ENCODE measurements at places on chromosomes 12 and 14.

DNA sequence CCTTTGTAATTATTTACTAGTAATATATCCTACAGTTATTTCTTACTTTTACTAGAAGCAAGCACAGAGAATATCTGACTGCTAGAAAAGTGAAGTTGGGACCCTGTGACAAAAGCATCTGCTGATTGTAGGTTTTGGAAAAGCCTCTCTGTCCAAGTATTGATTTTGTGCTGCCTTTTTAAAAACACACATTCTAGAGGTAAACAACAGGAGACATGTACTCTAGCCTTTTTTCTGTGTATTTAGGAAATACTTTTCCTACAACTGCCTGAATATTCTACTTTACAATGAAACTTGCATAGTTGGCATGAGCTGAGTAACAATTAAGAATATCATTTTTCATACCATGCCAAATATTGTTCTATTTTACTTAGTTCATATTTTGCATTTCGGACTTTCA lies 1249.0 kb downstream of the SLC16A7 start:
- no peak for DNase-seq

DNA sequence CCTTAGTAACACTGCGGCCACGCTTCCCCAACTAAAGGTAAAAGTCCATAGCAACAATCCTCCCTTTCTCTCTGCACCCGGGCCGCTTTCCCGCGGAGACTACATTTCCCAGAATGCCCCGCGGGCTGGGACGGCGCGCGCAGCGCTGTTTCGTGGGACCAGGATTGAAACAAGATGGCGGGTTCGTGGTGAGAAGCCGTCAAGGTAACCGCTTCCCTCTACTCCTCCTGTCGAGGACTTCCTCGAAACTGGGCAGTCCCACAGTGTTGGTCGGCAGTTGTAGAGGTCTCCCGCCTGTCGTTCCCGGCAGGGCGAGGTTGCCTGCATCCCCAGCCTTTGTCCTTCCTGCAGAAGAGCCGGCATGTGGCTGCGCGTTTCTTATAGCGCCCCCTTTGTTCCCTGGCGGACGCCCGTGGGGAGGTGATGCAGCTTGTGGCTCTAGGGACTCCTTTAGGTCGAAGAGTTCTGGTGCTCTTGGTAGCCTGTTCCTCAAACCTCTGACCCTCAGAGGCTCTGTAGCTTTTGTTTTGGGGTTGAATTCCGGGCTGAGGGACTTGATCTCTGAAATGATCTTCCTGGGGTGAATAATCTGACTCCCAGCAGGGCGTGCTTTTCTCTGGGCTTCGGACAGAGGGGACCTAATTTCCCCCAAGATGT lies at the start of gene MRPL42:
Gene MRPL42 (plus strand): TSS at position 164 of the 657 bp plus-strand sequence. CDS start 1,772 bp downstream, outside the sequence.
- DNase-seq: peak; percentile 90

DNA sequence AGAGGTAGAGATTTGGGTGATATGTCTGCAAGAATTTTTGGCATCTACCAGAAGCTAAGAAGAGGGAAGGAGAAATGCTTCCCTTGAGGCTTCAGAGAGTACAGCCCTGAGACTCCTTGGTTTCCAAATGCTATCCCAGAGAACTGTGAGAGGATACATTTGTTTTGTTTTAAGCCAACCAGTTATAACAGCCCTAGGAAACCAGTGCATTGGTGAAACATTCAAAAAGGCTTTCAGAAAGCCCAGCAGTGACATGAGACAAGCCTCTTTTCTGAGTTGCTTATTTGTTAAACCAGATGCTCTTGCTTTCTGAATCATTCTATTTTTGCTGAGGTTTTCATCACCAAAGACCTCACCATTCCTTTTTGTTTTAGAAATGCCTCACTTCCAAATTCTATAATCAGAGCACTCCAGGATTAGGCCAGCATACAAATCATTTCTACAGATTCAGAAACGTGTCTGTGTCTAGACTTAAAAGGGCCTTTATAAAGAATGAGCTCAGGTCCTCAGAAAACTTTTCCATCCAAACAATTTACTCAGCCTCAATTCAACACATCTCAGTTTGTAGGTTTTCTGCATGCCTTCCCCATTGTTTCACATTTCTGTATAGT lies 1617.8 kb upstream of the FLRT2 start:
- no peak for DNase-seq

- no peak for DNase-seq
Measured at GRCh38 chr14:90894241-90894640, 78.0 kb upstream of the TTC7B start.

GRCh38 chr12:83083616-83084015 lies 396.9 kb downstream of the TMTC2 start:
- no peak for DNase-seq

- DNase-seq: no peak
Measured at GRCh38 chr12:77925536-77926108, 94.9 kb downstream of the NAV3 start.

DNA sequence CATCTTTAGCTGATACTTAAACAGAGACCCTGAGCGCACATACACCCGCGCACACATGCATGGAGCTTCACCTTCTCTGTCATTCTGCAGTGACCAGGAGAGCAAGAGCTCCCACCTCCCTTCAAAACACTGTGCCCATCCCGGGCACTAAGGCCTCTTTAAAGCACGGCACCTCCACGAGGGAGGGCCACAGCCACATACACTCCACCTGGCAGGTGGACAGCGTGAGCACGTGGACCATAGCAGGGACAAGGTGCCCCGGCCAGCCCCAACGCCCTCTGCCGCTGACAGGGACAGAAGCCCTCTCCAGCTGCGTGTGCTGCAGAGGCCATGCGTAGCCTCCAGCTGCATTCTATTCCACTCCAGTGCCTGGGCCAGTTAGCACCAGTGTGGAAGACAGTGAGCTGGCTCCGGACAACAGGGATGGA lies 5.4 kb downstream of the GAPDH start:
- no peak for DNase-seq

- DNase-seq: no peak
Measured at GRCh38 chr12:109521831-109522230, 44.4 kb downstream of the UBE3B start.

DNA sequence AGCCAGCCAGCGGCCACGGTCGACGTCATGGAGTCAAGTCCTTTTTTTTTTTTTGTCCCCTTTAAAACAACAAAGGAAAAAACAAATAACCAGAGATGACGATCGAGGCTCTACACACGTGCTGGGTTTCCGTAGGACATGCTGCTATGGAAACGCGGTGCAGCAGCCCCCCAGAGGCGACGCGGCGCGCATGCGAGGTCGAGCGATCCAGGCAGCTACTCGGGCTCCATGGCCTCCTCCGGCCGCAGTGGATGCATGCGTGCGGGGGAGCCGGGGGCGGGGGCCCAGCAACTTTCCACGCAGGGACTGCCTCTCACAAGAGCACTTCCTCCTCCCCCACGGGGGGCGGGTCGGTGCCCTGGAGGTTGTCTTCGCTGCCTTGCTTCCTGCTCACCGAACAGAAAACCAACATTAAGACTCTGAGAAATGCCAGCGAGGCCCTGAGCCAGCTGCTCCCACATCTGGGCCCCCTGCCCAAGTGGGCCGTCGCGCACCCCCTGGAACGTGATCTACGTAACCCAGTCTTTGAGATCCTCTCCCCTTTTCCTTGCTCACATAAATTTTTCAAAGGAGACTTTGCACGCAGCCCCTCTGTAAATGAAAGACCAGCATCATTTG lies 30.7 kb downstream of the P2RX4 start:
- DNase-seq: peak; percentile 87

- no peak for DNase-seq
Measured at GRCh38 chr12:65504417-65504816, 225.9 kb downstream of the MSRB3 start.

DNA sequence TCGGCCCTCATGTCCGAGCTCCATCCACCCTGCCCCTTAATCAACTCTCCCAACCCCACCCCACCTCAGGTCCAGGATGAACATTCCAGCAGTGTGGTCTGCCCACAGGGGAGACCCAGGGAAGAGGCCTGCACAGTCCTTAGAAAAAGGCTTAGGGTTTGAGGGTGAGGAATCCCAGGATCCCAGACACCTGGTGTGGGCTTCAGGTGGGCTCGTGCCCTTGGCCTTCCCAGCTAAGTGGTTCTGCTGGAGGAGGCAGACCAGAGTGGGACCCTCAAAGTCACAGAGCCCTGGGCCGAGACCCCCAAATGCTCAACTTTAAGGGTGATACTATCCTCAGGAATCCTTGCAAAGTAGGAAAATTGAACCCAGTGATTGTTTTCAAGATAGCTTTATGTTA lies 25.4 kb upstream of the PPP2R5C start:
- DNase-seq: no peak

DNA sequence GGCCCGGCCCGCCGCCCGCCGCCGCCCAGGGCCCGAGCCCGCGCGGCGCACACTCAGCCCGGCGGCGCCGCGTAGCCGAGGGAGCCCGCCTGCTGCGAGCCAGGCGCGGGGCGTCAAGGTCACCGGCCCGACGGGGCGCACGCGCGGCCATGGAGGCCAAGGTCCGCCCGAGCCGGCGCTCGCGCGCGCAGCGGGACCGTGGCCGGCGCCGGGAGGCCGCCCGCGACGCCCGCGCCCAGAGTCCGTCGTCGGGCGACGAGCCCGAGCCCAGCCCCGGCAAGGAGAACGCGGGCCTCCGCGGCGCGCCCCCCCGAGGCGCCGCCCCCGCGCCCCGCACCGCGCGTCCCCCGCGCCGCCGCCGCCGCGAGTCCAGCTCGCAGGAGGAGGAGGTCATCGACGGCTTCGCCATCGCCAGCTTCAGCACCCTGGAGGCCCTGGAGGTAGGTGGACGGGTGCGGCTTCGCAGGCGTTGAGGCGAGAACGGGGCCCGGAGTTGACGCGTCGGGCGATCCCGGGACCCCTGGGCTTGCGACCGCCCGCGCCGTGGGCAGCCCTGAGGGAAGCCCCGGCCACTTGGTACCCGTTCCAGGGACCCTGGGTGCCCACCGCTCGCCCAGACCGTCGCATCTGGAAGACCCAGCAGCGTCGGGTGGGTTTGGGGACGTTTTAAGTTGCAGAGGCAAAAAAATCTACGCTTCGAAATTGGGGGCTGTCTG lies 629 bp downstream of the FBRSL1 start:
- DNase-seq: no peak

GRCh38 chr12:40142001-40142744 lies 36.3 kb upstream of the SLC2A13 start:
- DNase-seq: no peak

DNA sequence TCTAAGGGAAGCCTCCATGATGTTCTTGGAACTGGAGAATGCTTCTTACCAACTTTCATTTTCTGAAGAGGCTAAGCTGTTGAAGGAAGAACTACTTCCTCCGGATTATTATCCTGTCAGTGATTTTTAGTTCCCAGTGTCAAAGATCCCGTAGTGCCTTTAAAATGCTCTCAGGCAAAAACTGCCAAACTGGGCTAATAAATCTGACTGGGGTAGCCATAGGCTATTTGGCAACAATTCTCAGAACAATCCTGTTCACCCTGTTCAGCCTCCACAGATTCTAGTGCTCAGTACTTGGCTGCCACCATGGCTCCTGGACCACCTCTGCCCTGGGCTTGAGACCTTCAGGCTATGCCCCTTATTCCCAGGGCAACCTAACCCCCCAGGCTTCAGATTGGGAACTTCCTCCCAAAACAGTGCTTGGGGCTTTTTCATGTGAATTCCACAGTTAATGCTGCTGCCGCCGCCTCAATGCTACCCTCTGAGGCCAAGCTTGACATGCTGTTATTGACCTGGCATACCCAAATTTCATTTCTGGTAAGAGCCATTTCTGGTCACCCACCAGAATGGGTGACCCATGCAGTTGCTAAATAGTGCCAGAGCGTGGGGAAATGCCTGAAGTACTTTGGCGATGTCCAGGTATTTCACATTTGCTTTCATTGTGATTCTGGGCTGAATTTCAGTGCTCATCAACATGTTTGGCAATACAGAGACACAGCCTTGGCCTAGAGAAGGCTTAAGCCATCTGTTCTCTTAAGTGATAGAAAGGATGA lies 110.0 kb upstream of the ARHGAP5 start:
- DNase-seq: no peak

GRCh38 chr12:87336814-87337336 lies 692.3 kb downstream of the C12orf50 start:
- no peak for DNase-seq

DNA sequence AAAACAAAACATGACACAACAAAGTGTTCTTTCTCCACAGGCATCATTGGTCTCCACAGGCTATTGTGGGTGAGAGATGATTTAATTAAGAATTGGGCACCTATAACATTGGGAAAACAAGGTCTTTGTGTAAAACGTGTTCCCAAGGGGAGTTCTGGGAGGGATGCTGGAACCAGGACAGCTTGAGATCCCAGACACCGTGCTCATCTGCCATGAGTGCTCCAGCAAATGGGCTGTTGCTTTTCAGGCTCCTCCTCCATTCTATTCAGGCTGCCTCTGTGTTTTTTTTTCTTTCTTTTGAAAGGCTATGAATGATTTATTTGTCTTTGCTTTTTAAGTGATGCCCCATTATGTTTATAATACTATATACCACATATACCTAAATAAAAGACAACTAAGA lies 122.4 kb downstream of the DACT1 start:
- DNase-seq: no peak

DNA sequence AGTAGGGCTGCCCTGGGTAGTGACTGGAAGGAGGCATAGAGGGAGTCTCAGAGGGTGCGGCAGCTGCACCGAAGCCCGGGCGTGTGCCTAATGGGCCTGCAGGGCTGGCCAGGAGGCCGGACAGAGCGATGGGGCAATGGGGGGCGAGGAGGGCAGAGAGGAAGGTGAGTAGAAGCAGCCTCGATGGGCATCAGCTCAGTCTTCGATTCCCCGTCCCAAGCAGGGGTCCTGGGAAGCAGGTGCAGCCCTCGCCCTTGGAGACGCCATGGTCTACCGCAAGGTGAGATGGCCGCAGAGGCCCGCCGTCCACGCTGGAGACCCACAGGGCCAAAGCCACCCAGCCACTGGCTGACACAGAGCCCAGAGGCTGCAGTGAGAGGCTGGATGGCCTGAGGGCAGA lies 70.8 kb downstream of the GALNT9 start:
- DNase-seq: no peak

- DNase-seq: no peak
Measured at GRCh38 chr14:39739796-39740195, 307.6 kb upstream of the FBXO33 start.

DNA sequence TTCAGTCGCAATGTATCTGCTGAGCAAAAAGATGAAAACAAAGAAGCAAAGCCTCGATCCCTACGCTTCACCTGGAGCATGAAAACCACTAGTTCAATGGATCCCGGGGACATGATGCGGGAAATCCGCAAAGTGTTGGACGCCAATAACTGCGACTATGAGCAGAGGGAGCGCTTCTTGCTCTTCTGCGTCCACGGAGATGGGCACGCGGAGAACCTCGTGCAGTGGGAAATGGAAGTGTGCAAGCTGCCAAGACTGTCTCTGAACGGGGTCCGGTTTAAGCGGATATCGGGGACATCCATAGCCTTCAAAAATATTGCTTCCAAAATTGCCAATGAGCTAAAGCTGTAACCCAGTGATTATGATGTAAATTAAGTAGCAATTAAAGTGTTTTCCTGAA lies 19.8 kb downstream of the CKB start:
- no peak for DNase-seq

DNA sequence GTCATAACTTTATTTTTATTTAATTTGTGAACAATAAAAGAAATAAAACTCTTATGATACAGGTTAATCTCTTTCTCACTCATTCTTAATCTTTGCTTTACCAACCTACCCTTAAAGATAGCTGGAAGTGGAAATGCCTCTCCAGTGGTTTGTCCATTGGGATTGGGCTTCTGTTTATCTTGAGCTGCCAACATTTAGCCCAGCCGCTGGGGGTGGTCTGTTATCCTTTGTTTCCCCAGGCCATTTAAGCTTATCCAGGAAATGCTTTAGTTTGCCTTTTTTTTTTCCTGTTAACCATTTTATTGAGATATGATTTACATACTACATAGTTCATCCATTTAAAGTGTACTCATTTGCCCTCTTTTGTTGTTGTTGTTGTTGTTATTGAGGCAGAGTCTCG lies 8.2 kb downstream of the TDG start:
- DNase-seq: no peak

Measured in activated T-cell treated with anti-CD3 and anti-CD28 coated beads, Interleukin-2, amount 50 U/mL, for 4 hours (primary cell).